ENCODE measurements at places on chromosomes 11 and 22. TPM values are rescaled to one million over a fixed set of nuclear protein-coding genes. Genes with fewer than 3 reads are reported as not detected.

GRCh38 chr22:48666620-48667019, 1161.1 kb downstream of the BRD1 start:
- DNase-seq = no peak

- no peak for DNase-seq
Observed at GRCh38 chr11:128745311-128746136, 51.7 kb downstream of the FLI1 start.

GRCh38 chr11:56885177-56885576, 103.5 kb upstream of the OR5AK2 start:
- no peak for DNase-seq

DNA sequence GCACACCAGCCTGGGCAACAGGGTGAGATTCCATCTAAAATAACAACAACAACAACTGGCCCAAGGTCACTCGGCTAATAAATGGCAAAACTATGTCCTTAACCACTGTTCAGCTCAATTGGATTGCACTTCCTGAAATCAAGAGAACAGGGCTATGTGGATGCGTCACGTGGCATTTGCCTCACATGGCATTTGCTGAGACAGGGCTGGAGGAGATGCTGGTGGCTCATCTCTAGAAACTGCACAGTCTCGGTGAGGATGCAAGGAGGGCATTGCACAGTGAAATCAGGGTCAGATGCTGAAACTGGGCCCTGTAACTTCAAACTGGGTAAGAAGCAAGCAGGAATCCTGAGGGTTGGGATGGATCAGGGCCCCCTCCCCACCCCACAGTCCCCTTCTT, 171.9 kb downstream of the BUD13 start:
- DNase-seq = no peak

GRCh38 chr11:120898568-120898967, 125.3 kb upstream of the TBCEL start:
- no peak for DNase-seq

DNA sequence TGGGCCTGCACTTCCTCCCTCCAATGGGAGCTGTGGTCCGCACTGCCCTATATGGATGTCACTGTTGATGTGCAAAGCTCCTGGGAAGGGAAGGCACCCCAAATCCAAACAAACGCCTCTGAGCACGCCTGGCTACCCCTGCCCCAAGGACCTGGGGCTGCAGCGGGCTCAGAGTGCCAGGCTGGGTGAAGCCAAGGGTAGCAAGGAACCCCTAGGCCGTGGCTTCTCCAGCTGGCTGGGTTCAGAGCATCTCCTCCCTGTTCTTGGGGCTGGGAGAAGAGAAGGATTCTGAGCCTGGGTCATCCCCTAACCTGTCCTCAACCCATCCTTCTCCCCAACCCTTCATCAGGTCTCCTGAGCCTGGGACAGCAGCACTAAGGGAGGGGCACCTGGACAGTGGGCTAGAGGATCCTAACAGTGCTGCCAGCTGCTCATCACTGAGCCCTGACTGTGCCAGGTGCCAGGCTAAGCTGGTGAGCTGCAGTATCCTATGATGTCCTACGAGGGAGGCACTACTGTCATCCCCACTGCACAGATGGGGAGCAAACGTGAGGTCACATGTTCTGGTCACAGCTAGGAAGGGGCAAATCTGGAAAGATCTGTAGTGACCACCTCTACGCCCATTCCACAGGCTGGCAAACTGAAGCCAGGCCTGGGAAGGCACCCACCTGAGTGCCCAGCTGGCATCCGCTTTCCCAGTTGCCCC, 3.0 kb downstream of the SSTR3 start:
- no peak for DNase-seq

GRCh38 chr11:27464909-27465308, 7.7 kb downstream of the LGR4 start:
- no peak for DNase-seq

GRCh38 chr22:22820626-22821025, 67.0 kb upstream of the IGLL5 start:
- DNase-seq = no peak

DNA sequence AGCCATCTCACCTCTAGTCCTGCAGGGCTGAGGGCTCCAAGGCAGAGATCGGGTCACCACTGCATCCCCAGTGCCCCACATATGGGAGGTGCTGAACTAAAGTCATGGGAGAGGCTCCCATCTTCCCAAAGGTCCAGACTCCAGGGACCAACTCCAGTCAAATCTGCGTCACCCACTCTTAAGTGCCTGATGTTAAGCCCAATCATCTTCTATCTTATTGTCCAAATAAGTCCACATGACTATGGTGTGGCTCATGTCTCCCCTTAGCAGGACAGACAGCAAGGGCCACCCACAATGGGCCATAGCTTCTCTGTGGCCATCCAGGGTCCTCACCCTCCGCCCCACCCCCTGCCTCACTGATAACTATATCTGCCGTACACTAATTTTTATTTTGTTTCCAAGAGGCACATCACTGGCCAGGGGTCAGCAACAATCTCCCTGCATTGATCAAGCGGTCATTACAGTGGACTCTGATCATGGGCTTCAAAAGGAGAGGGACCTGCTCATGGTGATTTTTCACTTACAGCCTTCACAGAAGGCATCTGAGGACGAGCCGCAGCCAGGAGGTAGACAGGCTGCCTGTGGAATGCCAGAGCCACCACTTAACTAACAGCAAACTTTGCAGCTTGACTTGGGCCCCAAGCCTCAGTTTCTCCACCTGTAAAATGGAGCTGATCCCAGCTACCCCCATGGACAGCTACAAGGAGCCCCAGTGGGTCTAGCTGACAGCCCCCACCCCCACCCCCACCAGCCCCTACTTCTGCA, 23.3 kb downstream of the MYH9 start:
- DNase-seq = no peak

GRCh38 chr11:112524798-112525197, 264.1 kb upstream of the PLET1 start:
- peak; percentile 14 for DNase-seq

DNA sequence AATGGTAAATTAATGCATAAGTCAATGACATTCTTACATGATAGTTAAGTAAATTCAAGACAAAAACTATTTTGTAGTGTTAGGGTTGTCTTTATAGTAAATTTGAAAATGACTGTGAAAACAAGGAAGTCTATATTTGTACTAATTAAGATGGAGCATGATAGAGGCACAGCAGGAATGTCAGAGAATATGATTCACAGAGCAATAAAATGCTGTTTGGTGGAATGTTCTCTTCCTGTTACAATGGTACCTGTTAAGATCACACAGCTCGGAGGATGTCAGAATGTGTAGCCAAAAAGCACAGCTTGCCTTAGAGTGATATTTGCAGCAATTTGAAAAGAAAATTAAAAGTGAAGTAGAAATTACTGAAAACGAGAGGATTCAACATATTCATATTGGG, 2339.7 kb upstream of the RAG2 start:
- no peak for DNase-seq

DNA sequence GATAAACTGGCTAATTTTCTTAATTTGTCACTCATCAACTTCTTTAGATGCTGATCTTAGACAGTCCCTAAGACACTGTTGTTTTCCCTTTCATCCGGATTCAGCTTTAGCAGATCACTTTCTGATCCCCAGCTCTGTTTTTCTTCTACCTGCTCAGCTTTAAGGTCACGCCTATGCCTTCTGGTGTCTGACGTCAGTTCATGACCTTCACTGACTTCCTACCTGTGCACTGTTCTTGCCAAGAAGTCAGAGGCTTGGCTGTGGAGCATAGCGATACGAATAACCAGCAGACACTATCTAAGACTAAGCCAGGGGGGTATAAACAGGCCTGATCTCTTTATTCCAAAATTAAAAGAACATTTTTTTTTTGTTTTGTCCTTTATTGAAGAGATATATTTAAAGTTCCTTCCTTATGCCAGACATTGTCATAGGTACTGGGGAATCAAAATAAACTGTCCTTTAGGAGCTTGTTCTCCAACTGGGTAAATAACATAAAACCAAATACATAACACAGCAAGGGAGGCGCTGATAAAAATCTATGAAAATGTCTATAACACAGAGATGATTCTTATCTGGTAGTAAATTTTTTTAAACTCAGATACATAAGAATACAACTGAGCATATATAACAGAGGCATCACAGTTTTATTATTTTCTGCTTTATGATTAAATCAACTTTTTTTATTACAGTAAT, 352.2 kb upstream of the CTSC start:
- DNase-seq = no peak

DNA sequence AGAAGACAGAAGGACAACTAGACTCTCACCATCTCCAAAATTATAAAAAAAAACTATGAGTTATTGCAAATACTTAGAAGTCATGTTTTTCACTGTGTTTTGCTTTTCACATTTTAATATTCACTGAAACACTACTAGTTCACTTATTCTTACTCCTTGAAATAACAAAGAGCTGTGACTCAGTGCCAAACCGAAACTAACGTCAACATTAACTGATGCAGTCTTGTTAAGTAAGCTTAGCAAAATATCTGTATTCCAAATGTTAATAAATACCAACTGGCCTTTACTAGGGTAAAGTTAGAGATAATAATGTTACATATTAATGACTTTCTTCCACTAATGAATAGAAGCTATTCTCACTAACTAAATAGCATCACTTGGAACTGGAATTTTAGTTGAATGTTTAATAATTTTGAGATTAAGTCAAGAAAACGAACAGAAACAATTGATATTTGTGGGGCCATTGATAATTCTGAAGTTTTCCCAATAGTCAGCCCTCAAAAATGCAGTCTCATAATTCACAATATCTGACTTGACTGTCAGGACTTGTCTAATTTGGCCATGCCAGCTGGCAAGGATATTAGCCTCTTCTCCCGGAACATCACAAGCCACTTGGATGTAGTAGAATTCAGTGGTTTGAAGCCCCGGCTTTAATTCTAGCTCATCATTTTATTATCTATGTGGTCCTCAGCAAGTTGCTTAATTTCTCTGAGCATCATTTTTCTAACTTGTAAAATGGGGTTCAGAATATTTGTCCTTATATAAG, 230.1 kb upstream of the DDI1 start:
- no peak for DNase-seq

DNA sequence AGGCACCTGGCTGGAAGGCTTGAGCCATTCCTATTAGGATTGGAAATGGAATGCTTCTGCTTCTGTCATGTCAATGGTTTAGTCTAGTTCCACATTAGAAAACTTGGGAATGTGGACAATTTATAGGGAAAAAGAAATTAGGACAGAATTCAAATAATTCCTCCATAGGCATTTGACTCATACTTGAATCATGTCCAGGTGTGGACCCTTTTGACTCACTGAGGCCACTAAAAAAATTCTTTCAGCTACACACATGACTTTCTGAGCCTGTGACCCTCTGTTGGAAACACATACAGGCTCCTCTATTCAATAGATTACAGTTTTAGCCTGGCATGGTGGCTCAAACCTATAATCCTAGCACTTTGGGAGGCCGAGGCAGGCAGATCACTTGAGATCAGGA, 100.5 kb downstream of the RASSF10 start:
- no peak for DNase-seq

DNA sequence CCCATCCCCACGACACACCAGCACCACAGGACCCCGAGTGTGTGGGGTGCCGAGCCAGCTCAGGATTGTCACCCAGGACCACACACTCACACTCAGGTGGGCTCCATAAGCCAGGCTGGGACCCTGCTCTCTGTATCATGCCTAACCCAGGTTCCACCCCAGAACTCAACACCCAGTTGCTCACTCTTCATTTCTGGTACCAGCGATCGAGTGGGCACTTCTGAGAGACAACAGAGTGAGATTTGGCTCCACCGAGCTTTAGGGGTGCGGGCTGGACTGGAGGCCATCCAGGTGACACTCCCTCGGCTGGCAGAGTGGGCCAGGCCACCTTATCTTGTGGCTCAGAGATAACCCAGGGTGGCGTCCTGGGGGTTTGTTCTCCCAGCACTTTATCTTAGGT, 1323.8 kb downstream of the BRD1 start:
- DNase-seq = no peak

GRCh38 chr11:86120807-86121206, 51.9 kb upstream of the PICALM start:
- no peak for DNase-seq

- DNase-seq = no peak
Observed at GRCh38 chr11:131677828-131678470, 307.5 kb downstream of the NTM start.

GRCh38 chr11:107757661-107758060, 45.8 kb upstream of the SLN start:
- no peak for DNase-seq

The SMCO4 gene
- total RNA-seq = not detected

The ALG8 gene
- 81.4 TPM for total RNA-seq

The OR51B5 gene
- total RNA-seq = not detected

The OR51B2 gene
- not detected for total RNA-seq

The C11orf16 gene
- total RNA-seq = not detected

The FAM111B gene
- not detected for total RNA-seq

The POU2AF2 gene
- not detected for total RNA-seq
